ENCODE measurements at places on chromosomes 3 and 15.

- peak; percentile 50 for ATAC-seq
These were observed 43.8 kb downstream of the MSL2 start for GRCh38 chr3:136152176-136152843.

DNA sequence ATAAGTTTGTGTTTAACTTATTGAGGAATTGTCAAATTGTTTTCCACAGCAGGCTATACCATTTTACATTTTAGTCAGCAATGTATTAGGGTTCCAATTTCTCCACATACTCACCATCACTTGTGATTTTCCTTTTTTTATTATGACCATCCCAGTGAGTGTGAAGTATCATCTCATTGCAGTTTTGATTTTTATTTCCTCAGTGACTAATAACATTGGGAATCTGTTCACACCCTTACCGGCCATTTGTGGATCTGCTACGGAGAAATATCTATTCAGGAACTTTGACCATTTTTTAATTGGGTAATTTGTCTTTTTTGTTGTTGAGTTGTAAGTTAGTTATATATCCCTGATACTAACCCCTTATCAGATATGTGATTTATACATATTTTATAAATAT lies 54.8 kb upstream of the LMCD1 start:
- ATAC-seq, result no peak

DNA sequence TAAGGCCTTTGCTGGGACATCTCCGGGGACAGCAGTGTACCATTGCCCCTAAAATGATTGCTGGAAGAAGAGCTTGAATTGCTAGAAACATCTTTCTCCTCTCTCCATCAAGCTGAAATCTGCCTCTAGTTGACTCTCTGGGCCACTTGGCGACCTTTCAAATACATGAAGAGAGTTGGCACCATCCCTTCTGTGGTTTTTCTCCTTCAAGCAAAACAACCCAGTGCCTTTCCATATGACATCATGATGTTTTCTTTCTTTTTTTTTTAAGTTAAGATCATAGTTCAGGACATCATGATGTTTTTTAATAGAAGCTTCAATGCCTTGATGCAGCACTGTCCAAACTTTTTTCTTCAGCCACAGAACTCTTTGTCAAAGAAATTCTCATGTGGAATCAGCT lies 144.0 kb upstream of the PTPRG start:
- ATAC-seq, result no peak

GRCh38 chr3:116417151-116417550 lies 28.1 kb downstream of the LSAMP start:
- no peak for ATAC-seq

DNA sequence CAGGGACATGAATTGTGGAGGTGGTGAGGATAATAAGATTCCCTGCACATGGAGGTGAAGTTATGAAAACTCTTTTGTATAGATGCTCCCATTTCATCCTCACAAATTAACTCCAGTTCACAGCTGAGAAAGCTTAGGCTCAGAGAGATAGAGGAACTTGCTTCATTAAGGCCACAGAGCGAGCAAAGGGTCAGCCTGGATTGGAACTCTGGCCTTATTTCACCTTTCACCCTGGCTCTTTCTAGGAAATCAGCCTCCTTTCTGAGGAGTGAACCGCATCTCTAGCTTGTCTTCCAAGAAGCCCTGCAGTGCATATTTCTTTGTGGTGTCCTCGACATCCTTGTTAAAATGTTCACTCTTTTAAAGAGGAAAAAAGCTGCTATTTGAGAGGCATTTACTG lies 58.0 kb upstream of the SLC25A26 start:
- ATAC-seq, result no peak

All from activated T-helper 17 cell treated with anti-CD3 and anti-CD28 coated beads, Interleukin-2, amount 50 U/mL, for 72 hours (primary cell).